ENCODE measurements at places on chromosomes 5 and 9. TPM values are rescaled to one million over a fixed set of nuclear protein-coding genes. Genes with fewer than 3 reads are reported as not detected.

The TNFSF15 gene
- under 0.01 TPM for total RNA-seq

The ZDHHC11 gene
- 0.94 TPM for total RNA-seq

The LCN9 gene
- not detected for total RNA-seq

The PAPPA gene
- 62.5 TPM for total RNA-seq

The FAM153A gene
- total RNA-seq, result not detected

The LECT2 gene
- not detected for total RNA-seq

The GALNT12 gene
- total RNA-seq, result 2.2 TPM

The C9orf153 gene
- total RNA-seq, result 0.08 TPM

The SLC34A3 gene
- total RNA-seq, result not detected

The LHX3 gene
- not detected for total RNA-seq

The IDNK gene
- total RNA-seq, result 3.7 TPM

The TAF11L10 gene
- not detected for total RNA-seq

The PITX1 gene
- total RNA-seq, result 0.12 TPM

The PCDHA9 gene
- under 0.01 TPM for total RNA-seq

The INSYN2B gene
- total RNA-seq, result 4.0 TPM

The OLFML2A gene
- 0.98 TPM for total RNA-seq

The ADRB2 gene
- total RNA-seq, result 1.1 TPM

The KCTD16 gene
- 3.4 TPM for total RNA-seq

The NAIP gene
- 1.9 TPM for total RNA-seq

The ITK gene
- total RNA-seq, result not detected

The KIF12 gene
- under 0.01 TPM for total RNA-seq

The FIBCD1 gene
- 2.4 TPM for total RNA-seq

The IFNA2 gene
- total RNA-seq, result not detected

The C5 gene
- total RNA-seq, result 2.2 TPM

The MEIKIN gene
- total RNA-seq, result not detected

The SPATA31A3 gene
- not detected for total RNA-seq

The PLCXD3 gene
- total RNA-seq, result 2.5 TPM

All from smooth muscle cell of the coronary artery (primary cell).